ENCODE measurements at places on chromosomes 3 and 15.

DNA sequence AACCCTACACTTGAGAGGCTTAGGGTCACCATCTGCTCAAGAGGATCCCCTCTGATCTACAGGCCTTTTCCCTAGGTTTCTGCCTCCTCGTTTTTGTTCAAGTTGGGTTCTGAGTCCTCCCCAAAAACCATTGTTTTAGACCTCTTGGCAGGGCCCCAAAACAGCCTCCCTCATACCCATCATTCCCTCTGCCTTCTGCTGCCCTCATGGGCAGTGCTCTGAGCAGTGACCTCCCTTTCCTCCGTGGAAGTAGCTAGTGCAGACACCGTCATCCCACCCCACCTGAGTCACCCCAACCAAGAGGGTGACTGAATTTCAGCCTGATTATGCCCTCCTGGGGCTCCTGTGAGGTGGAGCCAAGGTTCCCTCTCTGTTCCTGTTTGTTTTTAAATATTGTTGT lies 92.0 kb downstream of the RBPMS2 start:
- no peak for DNase-seq

DNA sequence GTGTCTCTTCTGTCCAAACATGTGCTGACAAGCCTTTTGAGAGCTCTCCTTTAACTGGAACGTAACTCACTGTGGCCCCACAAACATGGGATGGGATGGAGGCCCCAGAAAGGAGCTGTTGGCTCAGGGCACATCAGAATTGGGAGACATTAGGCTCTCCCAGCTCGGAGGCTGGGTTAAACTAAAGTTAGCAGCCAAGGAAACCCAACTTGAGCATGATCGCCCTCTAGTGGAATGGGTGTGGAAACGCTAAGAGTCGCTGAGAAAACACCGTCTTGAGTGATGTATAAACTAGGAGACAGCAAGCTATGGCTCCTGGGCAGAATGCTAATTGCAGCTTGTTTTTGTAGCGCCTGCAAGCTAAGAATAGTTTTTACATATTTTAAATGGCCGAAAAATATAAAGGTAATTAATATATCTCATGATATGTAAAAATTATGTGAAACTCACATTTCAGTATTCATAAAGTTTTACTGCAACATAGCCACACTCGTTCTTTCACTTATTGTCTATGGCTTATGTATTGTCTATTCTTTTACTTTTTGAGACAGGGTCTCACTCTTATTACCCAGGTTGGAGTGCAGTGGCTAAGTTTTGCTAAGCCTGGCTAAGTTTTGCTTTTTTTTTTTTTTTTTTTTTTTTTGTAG lies 138.8 kb upstream of the HACD2 start:
- no peak for DNase-seq

- DNase-seq: no peak
Measured at GRCh38 chr3:64122476-64122875, 99.2 kb upstream of the PSMD6 start.

DNA sequence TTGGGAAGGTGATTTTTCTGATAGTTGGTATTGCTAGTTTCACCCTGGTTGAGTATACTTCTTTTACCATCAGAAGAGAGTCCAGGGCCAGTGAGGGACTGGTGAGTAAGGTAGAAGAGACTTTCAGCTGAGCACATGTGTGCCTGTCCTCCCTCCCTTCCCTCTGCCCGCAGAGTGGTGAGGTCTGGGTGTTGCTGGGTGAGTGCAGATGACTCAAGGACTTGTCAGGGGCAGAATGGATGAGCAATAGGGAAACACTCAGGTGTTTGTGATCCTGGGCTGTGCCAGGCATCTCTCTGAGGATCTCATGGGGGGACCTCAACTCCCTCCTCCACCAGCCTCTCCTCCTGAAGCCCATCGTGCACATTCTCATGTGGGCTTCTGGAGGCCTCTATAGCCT lies 76.0 kb upstream of the GSK3B start:
- no peak for DNase-seq

GRCh38 chr3:141498598-141499223 lies 11.9 kb downstream of the RASA2 start:
- peak; percentile 83 for DNase-seq

DNA sequence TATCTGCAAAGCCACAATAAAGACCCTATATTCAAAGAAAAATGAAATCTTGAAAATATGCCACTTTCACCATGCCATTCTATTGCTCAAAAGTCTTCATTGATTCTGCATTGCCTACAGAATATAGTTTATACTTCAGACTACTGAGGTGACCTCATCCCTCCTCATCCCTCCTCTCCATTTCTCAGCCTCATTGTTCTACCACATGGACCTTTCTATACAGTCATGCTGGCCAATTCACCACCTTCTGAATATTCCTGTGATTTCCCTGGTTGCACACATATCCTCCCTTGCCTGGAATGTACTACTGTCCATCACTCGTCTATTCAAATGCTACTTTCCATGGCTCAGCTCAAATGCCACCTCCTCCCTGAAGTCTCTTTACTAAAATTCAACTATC lies 3.5 kb upstream of the COL8A1 start:
- DNase-seq: no peak

GRCh38 chr3:177300039-177300833 lies 103.0 kb upstream of the TBL1XR1 start:
- DNase-seq: no peak

DNA sequence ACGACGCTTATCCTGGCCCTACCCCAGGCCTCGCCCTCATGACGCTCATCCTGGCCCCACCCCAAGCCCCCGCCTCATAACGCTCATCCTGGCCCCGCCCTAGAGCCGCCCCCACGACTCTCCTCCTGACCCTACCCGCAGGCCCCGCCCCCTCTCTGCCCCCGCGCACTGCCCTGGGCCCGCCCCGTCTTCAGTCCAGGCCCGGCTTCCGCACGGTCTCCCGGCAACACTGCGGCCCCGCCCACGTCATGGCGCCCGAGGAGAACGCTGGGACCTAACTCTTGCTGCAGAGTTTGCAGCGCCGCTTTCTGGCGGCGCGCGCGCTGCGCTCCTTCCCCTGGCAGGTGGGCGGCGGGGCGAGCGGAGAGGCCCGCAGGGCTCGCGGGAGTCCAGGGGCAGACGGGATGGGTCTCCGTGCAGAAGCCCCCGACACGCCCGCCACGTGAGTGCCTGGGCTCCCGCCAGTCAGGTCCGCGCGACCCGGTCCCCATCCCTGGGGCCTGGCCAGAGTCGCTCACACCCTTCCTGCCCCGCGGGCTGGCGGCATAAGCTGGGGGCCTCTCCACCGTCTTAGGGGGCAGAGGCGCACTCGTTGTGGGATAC lies 52.5 kb upstream of the ROPN1B start:
- peak; percentile 97 for DNase-seq

GRCh38 chr15:69314736-69315135 lies 16.0 kb downstream of the PAQR5 start:
- no peak for DNase-seq

DNA sequence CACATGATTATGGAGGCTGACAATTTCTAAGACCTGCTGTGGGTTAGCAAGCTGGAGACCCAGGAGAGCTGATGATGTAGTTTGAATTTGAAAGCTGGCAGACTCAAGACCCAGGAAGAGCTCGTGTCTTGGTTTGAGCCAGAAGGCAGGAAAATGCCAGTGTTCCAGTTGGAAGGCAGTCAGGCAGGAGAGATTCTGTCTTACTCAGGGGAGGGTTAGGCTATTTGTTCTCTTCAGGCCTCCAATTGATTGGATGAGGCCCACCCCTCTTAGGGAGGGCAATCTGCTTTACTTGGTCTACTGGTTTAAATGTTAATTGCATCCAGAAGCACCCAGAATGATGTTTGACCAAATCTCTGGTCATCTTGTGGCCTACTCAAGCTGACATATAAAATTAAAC lies 40.4 kb upstream of the IGF2BP2 start:
- DNase-seq: no peak

DNA sequence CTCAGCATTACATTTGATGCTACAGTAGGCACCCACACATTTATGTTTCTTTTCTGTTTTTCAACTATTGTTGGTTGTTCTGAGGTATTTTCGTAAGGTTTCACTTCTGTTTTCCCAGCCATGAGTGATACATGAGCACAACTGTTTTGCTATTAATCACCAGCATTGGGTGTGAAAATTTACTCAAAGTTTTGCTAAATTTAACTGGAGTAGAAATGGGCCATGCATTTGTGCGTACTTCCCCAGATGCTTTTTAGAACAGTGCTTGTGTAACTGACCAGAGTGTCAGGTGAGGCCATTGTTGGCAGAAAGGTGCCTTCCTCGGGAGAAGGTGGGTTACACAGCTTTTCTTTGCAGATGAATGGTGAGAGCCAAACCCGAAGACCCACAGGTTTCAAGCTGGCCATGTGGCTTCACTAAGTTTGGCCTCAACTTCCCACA lies 70.4 kb downstream of the ST6GAL1 start:
- no peak for DNase-seq

DNA sequence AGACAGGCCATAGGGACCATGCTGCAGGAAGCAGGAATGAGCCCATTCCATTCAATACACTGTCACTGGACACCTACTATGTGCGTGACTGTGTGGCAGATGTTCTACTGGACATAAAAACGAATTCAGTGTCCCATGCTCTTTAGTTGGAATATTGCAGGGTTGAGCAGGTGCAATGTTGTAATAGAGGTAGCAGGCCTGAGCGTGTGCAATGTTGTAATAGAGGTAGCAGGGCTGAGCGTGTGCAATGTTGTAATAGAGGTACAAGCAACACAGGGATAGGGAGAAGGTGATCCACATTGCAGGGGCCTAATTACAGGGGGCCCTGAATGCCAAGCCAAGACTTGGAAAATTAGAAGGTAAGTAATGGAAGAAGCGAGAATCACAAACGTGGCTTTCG lies 261.4 kb upstream of the HES1 start:
- DNase-seq: no peak

DNA sequence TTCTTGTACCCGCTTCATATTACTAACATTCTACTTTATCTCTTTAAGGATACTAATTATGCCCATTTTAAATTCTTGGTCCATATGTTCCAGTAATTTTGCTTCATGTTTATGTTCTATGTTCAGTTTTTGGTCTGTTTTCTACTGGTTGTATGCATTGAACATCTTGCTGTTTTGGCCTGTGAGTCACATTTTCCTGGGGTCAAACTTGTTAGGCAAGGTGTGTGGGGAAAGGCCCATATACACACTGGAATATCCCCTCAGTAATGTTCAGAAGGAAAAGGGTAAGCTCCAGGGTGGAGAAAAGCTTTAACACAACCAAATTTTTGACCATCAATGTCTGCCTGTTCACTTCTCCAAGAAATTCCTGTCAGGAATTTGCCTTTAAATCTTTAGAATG lies 337.7 kb downstream of the SLC9A9 start:
- no peak for DNase-seq

GRCh38 chr3:14929310-14930074 lies 17.9 kb upstream of the NR2C2 start:
- DNase-seq: no peak

GRCh38 chr3:32837789-32838188 lies 20.0 kb downstream of the TRIM71 start:
- DNase-seq: no peak

DNA sequence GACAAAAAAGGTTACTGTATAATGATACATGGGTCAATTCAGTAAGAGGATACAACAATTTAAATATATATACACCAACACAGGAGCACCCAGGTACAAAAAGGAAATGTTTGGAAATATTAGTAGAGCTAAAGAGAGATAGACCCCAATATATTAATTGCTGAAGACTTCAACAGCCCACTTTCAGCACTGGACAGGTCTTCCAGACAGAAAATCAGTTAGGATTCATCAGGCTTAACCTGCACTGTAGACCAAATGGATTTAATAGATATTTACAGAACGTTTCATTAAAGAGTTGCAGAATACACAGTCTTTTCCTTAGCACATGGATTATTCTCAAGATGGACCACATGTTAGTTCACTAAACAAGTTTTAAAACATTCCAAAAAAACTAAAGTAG lies 845.9 kb upstream of the GBE1 start:
- DNase-seq: no peak

DNA sequence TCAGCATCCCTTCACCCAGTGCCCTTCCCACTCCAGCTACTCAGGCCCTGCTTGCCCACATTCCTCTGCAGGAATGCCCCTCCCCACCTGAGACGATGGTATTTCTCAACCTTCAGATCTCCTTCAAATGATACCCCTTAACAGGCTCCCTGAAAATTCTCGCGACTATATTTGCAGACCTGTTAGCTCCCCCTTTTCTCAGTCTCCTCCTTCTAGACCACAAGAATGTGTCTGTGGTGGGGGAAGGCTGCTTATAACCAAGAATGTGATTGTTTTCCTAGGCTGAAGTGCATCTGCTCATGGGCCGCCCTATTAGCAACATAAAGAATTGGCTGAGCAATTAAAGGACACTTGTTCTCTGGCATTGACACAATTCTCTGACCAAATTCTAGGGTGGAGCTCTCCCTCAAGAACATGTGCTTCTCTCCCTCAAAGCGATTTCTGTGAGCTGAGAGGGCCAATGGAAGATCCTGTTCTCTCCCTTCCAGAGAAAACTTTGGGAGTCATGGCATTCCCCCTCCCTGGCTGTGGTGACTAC lies 19.1 kb upstream of the LIMD1 start:
- DNase-seq: no peak

- no peak for DNase-seq
Measured at GRCh38 chr3:189096092-189096491, 75.7 kb upstream of the TPRG1 start.

- no peak for DNase-seq
Measured at GRCh38 chr3:30131191-30131590, 475.2 kb upstream of the TGFBR2 start.

DNA sequence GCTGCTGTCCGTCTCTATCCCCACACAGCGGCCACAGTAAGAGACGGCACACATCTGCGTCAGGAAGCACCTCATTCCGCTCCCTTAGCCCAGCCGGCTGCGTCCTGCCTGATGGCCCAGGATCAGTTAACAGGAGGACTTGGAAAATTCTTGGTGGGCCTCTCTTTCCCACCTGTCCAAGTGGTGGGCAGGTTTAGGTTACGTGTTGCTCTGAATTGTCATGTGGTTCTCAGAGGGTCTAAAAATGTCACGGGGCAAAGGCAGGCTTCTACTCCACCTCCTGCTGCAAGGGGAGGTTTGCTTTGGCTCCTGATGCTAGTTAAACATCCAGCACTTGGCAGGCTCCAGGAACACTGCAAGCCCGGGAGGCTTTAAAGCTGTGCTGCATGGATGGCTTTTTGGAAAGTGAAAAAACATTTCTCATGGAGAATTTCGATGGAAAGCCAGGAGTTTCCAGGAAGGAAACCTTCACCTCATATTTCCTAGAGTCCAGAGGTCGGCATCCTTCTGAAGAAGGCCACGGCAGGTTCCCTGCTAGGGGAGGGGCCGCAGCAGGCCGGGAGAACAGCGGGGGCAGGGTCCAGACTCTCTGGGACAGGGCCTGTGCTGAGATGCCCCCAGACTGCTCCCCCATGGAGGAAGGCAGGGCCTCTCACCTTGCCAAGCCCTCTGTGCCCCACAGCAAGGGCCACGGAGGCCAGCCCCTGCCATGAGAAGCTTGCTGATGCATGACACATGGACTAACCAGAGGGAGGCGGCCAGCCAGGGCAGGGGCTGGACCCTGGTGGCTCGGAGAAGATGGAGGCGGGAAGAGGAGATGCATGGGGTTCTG lies 10.8 kb downstream of the CTSH start:
- no peak for DNase-seq

All from activated CD4-positive, alpha-beta T cell treated with anti-CD3 and anti-CD28 coated beads for 4 hours (primary cell).